ENCODE measurements at places on chromosomes 4 and X. TPM values are rescaled to one million over a fixed set of nuclear protein-coding genes. Genes with fewer than 3 reads are reported as not detected.

- no peak for DNase-seq
- H3K27ac ChIP-seq, result no peak overlapping the region
- H3K4me3 ChIP-seq, result no peak overlapping the region
- H3K36me3 ChIP-seq, result no peaks in the 10 kb centered on the region
Measured at GRCh38 chr4:28523681-28524190, 1663.1 kb downstream of the STIM2 start.

- no peak overlapping the region for H3K4me3 ChIP-seq
- no peak for DNase-seq
- H3K4me1 ChIP-seq, result no peaks in the 10 kb centered on the region
- no peaks in the 10 kb centered on the region for H3K36me3 ChIP-seq
- no peaks in the 10 kb centered on the region for H3K27me3 ChIP-seq
- no peak overlapping the region for H3K27ac ChIP-seq
Measured at GRCh38 chrX:152861116-152861515, 30.3 kb downstream of the NSDHL start.

- H3K4me1 ChIP-seq, result peaks cover 32% of the 10 kb centered on the region
- no peaks in the 10 kb centered on the region for H3K36me3 ChIP-seq
- no peak for DNase-seq
- no peak overlapping the region for H3K27ac ChIP-seq
- peaks cover 6% of the 10 kb centered on the region for H3K27me3 ChIP-seq
Measured at GRCh38 chr4:26568446-26568994, 15.4 kb upstream of the TBC1D19 start.

GRCh38 chrX:44088510-44089144, 115.4 kb upstream of the NDP start:
- H3K4me3 ChIP-seq, result no peak overlapping the region
- no peak overlapping the region for H3K27ac ChIP-seq

DNA sequence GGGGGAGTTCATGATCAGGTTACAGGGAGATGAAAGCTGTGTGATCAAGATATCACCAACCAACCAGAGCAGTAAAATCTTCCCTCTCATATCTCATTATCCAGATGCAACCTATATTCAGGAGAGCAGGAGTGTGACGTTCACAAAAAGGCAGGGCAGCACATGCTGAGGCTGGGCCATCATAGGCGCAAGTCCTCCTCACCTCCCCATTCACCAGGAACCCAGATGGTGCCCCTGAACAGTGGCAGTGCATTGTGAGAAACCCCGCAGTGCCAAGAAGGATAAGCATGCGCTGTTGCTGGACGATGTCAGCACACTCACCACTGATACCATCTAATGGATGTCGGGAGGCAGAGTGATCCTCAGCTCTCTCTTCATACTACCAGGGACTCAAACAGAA, 170.9 kb downstream of the COL25A1 start:
- DNase-seq, result no peak
- H3K27me3 ChIP-seq, result no peaks in the 10 kb centered on the region
- H3K27ac ChIP-seq, result no peak overlapping the region
- no peaks in the 10 kb centered on the region for H3K36me3 ChIP-seq

DNA sequence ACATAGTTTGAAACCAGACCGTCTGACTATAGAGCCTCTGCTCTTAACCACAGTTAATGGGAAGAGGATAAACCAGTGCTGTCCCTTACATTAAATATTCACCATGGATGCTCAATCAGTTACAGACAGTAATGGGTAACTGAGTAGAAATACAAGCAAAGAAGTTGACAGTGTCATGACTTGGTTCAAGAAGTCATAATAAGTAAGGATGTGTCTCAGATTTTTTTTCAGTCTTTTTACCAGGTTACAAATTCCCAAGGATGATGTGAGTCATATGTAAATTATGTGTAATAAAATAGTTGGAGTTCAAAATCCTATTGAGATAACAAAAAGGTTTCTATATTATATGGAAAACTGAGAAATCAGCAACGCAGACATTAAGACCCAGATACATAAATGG, 31.1 kb downstream of the ZCCHC4 start:
- H3K36me3 ChIP-seq, result no peaks in the 10 kb centered on the region
- no peak for DNase-seq
- H3K27me3 ChIP-seq, result no peaks in the 10 kb centered on the region
- H3K4me3 ChIP-seq, result no peak overlapping the region
- peaks cover 8% of the 10 kb centered on the region for H3K4me1 ChIP-seq

Gene SLC6A8
- 2.2 TPM for total RNA-seq
